ENCODE measurements at places on chromosomes 1 and 21. TPM values are rescaled to one million over a fixed set of nuclear protein-coding genes. Genes with fewer than 3 reads are reported as not detected.

- DNase-seq: no peak
These were observed 5.5 kb upstream of the GUK1 start for GRCh38 chr1:228134591-228134990.

Gene RGS8
- 0.01 TPM for polyA plus RNA-seq

DNA sequence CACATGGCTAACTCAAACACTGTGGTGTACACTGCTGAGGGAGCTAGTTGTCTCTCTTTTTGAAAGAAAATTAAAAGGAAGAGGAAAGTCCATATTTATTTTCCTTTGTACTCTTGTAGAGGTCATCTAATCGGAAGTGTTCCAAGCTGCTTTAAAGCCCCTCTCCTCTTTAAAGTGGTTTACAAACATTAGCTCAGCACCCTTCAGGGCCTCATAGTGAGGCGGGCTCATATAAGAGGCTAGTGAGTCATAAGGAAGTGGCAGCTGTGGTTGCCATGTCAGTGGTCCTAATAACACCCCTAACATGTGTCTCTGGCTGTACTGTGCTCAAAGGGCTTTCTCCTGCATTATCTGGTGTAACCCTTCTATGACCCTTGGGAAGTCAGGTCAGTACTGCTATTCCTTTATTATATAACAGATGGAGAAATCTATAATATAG, 104.4 kb upstream of the SERBP1 start:
- no peak for DNase-seq

DNA sequence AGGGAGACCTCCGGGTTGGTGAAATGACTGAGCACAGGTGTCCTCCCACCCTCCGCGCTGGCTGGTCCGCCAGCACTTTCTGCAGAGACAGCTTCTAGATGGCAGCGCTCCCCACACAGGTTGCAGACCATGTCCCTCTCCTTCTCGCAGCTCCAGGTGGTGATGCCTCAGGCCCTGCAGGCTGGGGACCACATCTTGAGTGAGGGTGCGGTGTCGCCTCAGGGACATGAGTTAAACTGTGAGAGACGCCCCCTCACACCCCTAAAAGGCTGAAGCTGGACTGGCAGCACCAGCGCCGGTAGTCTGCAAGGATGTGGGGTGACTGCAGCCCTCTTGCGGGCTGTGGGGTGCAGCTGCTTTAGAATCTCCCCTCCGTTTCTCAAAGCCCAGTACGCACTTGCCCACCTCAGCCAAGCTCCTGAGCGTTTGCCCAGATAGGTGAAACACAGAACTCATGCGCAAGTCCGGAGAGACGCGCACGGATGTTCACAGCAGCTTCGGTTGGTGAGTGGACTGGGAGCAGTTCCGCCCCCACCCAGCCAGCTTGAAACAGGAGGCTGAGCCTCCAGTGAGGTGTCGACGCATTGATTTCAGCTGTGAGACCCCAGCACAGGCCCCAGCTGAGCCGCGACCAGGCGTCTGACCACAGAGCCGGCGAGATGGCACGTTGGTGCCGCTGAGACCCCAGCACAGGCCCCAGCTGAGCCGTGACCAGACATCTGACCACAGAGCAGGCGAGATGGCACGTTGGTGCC, 28.6 kb downstream of the COL6A1 start:
- DNase-seq: no peak

DNA sequence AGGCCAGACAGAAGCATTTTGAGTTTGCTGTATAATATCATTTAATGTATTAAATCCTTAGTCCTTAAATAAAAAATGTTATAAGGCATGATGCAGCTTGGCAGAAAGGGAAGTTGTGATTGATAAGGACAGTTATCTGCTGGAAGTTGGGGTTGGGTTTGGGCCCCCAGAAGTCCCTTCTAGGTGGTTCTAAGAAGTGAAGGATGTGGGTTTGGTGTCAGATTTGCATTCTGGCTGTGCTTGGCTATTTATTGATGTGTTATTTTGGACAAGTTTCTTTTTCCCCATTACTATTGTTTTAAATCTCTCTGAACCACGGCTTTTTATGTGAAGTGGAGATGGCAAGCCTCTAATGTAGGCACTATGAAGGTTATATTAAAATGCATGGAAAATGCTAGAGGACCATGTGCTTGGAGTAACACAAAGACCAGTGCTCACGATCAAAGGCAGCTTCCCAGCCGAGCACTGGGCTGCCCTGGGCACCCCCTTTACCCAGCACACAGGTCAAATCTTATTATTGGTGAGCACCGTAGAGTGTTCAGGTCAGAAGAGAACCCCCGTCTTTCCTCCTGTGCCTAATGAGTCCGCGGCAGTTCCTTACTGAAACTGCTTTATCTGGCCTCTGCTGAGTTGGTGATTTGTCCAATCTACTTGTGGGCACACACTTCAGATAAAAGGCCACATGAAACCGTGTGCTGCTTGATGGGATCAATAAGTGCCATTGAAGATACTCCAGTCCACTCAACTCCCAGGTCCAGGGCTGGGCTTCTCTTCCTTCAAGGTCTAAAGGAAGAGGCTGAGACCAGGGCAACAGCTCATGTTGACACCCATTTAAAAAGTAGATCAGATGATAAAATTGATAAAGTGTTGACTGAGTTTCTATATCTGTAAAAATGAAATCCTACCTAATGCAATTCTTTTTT, 212.0 kb downstream of the PRDM2 start:
- no peak for DNase-seq

GRCh38 chr1:184033711-184034167, 3.8 kb downstream of the COLGALT2 start:
- DNase-seq: no peak

DNA sequence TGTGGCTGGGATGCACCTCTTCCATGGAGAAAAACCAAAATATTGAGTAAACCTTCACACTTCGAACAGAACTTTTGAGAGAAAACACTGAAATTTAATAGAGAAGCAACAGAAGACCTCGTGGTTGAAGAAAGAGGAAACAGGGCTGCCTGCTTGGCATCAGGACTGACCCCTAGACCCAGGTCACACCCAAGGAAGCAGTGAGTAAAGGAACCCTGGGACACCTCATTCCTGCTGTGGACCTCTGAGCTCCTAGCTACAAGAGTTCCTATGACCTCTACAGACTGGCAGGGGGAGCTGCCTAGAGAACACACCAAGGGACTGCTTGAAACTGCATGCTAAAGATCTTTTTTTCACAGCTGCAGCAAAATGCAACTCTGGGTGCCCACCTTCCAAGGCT, 67.8 kb downstream of the FASLG start:
- no peak for DNase-seq

DNA sequence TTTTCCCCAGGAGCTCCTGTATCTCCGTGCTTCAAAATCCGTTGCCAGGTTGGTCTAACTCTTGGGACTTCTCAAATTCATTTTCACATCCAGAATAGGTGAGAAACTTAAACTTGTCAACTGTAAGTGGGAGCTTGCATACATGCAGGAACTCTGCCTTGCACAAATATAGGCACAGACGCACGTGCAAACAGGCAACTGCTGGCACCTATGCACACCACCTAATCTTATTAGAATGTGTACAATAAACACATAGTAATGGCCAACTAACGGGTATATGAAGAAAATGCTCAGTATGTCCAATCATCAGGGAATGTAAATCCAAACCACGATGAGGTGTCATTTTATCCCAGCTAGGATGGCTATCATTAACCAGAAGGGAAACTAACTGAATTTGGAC, 22.6 kb upstream of the FCGR2A start:
- no peak for DNase-seq

- no peak for DNase-seq
These were observed 2.7 kb downstream of the PYGO2 start for GRCh38 chr1:154958681-154959425.

- no peak for DNase-seq
These were observed 663.6 kb upstream of the PLXNA2 start for GRCh38 chr1:208907790-208908189.

DNA sequence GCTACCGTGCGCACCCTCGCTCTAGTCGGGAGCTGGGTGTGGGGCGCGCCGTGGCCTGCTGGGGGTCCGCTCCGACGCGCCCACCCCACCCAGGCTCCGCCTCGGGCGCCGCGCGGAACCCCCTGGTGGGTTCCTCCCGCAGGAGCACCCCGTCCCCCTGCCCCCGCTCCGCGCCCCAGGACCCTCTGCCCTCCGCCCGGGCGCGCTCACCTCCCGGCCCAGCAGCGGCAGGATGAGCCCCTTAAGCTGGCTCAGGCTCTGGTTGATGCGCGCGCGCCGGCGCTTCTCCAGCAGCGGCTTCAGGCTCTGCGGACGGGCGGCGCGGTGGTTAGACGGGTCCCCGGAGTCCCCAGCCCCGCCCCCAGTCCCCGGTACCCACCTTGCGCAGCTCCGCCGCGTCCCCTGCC, 319 bp downstream of the HES2 start:
- DNase-seq: no peak

- DNase-seq: peak; percentile 33
These were observed 685 bp downstream of the CRTC2 start for GRCh38 chr1:153957744-153958110.

- DNase-seq: peak; percentile 59
These were observed 34.2 kb downstream of the SYF2 start for GRCh38 chr1:25197982-25198662.

GRCh38 chr1:201501144-201501543, 5.8 kb downstream of the CSRP1 start:
- DNase-seq: no peak

Gene AMY1C
- polyA plus RNA-seq: not detected

Gene PDZK1IP1
- polyA plus RNA-seq: 7.8 TPM

DNA sequence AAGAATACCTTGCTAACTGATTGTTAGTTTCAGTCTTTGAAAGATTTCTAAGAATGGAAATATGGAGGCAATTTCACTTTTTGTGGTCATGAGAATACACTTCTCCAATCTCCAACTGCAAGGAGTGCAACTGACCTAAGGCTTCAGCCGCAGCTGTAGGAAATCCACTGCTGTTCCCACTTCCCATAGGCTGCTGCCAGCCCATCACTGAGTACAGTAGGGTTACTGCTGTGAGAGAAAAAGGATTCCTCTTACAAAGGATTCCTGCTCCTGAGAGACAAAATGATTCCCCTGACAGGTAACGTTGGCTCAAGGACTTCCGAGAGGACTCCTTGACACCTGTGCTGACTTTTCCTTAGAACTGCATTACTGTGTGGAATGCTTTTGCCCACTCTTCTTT, 87.4 kb downstream of the ADGRL4 start:
- no peak for DNase-seq

DNA sequence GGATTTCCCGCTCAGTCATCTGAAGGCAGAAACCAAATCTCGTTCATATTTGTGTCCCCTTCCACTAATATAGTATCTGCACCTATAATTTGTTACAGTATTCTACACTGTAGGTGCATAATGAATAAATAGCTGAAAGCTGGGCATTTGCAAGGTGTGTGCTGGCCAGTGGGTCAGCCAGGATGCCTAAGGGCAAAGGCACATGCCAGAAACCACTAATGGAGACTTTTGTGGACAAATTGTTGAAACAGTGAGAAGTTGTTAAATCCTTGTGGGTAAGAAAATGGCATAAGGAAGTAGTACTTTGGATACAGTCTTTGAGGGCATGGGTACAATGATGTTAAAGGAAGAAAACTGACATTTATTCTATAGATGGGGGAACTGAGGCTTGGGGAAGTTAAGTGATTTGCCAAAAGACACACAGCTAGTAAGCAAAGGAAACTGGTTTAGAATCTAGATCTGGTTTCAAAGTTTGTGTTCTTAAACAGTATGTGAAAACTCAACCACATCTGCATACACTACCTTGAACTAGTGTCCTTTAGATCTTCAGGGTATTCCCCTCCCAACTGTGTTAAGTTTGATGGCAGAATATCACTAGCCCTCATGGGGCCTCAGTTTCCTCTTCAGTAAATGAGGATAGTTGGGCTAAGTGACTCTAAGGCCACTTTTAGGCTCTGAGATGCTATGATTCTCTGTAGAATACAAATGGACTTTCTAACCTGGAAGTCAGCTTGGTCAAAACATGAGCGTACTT, 26.5 kb upstream of the LRRC8C start:
- no peak for DNase-seq

Gene TFF1
- polyA plus RNA-seq: 187 TPM
